T-helper 17 cell (primary cell): ENCODE measurements at places on chromosomes 4 and X.
A peak's percentile ranks its signal among the peaks of the same experiment; 100 is the strongest.

DNA sequence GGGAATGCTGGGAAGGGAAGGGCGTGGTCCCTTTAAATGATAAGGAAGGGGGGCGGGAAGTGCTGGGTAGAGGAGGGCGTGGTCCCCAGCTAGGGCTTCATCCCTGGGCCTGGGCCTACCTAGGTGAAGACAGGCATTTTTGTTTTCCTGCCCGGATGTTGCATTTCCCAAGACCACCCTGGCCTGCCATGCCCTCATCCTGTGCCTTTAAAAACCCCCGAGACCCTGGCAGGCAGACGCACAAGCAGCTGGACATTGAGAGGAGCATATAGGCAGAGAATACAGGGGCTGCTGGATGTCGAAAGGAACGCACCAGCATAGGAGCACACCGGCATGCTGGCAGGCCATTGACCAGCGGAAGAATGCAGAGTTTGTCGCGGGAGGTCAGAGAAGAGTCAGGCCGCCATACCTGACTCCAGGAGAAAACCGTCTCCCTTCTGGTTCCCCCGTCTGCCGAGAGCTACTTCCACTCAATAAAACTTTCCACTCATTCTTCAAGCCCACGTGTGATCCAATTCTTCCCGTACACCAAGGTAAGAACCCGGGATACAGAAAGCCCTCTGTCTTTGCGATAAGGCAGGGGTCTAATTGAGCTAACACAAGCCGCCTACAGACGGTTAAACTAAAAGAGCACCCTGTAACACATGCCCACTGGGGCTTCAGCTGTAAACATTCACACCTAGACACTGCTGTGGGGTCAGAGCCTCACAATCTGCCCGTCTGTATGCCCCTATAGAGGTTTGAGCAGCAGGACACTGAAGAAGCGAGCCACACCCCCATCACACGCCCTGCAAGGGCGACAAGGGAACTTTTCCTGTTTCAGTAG, 2.9 kb upstream of the AGA start:
- no peaks in the 10 kb centered on the region for H3K27me3 ChIP-seq
- H3K4me1 ChIP-seq, result peaks cover 27% of the 10 kb centered on the region
- no peak overlapping the region for H3K27ac ChIP-seq

- peaks cover 4% of the 10 kb centered on the region for H3K27me3 ChIP-seq
- H3K4me1 ChIP-seq, result peaks cover 4% of the 10 kb centered on the region
- H3K27ac ChIP-seq, result no peak overlapping the region
- H3K4me3 ChIP-seq, result no peak overlapping the region
Measured at GRCh38 chr4:6112606-6113290, 87.6 kb downstream of the JAKMIP1 start.

DNA sequence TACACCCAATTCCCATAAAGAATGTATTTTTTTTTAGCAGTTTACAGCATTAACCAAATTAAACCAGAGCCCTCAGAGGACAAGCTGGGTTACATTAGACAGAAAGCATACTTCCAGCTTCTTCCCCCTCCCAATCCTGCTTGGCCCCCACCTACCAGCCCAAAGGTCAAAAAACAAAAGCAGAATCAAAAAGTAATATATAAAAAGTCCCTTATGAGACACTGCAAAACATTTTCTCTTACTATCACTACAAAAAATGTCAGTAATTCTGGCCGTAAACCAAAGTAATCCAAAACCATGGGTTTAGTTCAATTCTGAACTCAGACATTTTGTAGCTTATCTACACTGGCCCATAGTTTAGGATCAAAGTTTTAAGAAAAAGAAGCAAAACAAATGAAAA, 38.0 kb downstream of the APBB2 start:
- H3K27me3 ChIP-seq, result peaks cover 19% of the 10 kb centered on the region

- no peak for DNase-seq
- H3K4me1 ChIP-seq, result peaks cover 4% of the 10 kb centered on the region
- H3K27me3 ChIP-seq, result no peaks in the 10 kb centered on the region
- H3K36me3 ChIP-seq, result peaks cover 11% of the 10 kb centered on the region
Measured at GRCh38 chr4:150315175-150315574, 236.9 kb downstream of the DCLK2 start.

GRCh38 chrX:152899874-152900719, 2.2 kb downstream of the ZNF185 start:
- H3K36me3 ChIP-seq, result no peaks in the 10 kb centered on the region
- H3K4me1 ChIP-seq, result no peaks in the 10 kb centered on the region
- H3K27me3 ChIP-seq, result peaks cover 32% of the 10 kb centered on the region
- DNase-seq, result no peak
- H3K27ac ChIP-seq, result no peak overlapping the region

- no peak overlapping the region for H3K4me3 ChIP-seq
- DNase-seq, result no peak
- no peak overlapping the region for H3K27ac ChIP-seq
- H3K4me1 ChIP-seq, result peaks cover 8% of the 10 kb centered on the region
- peaks cover 4% of the 10 kb centered on the region for H3K36me3 ChIP-seq
Measured at GRCh38 chr4:133152831-133153481, 3.9 kb downstream of the PCDH10 start.

GRCh38 chr4:44760142-44760898, 34.0 kb upstream of the GNPDA2 start:
- peaks cover 43% of the 10 kb centered on the region for H3K27me3 ChIP-seq
- H3K4me3 ChIP-seq, result no peak overlapping the region
- H3K36me3 ChIP-seq, result no peaks in the 10 kb centered on the region
- DNase-seq, result no peak

DNA sequence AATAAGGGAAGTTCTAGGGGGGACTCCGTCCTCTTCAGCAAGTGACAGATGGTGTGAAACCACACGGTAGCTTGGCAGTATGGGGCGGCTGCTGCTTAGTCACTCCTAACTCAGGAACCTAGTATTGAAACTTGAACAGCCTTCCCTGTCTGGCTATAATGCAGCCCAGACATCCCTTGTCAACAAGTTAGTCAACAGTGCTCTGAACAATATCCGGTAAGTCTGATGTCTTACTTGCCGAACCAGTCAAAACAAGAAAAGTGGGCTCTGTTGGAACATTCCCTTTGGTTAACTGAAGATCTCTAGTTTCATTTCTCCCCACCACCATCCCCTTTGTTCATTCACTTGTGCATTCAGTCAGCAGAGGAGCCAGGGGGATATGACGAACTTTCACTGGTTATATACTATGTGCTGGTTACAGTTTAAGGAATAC, 18.7 kb upstream of the CXCL13 start:
- H3K27ac ChIP-seq, result no peak overlapping the region
- peak overlapping the region; percentile 31 for H3K4me3 ChIP-seq
- no peak for DNase-seq
- peaks cover 15% of the 10 kb centered on the region for H3K4me1 ChIP-seq

GRCh38 chr4:575281-576141, 584 bp downstream of the TMEM271 start:
- H3K27ac ChIP-seq, result no peak overlapping the region
- DNase-seq, result no peak
- H3K27me3 ChIP-seq, result peaks cover 68% of the 10 kb centered on the region
- no peaks in the 10 kb centered on the region for H3K36me3 ChIP-seq
- H3K4me1 ChIP-seq, result peaks cover 6% of the 10 kb centered on the region
- no peak overlapping the region for H3K4me3 ChIP-seq

DNA sequence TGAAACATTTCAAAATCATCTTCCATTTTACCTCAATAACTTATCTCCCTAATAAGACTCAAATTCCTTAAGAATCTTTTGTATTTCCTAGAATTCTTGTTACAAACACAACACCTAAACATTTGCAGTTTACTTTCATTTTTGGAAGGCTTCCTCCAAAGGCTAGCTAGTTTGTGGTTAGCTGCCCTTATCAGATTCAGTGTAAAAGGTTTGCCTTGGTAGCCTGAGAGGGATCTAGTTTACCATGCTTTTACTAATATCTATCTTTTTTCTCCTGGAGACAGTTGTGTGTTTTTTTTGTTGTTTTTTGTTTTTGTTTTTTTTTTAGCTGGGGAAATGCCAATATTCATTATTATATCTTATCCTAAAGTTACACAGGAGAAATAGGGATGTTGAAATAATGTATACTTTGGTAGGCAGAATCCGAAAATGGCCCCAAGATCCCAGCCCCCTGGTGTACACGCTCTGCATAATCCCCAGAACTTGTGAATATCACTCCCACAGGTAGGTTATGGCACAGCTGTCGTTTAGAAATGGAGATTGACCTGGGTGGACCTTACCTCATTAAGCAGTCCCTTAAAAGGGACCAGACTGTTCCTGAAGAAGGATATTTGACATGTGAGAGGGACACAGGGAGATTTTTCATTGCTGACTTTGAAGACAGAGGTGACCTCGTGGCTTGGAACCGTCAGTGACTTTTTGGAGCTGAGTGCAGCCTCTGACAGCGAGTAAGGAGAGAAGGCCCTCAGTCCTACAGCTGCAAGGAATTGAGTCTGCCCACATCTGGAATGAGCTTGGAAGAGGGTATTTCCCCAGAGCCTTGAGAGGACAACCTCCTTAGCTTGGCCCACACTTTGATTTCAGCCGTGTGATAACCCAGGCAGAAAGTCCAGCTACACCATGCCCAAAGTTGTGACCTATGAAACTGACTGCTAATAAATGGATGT, 33.4 kb downstream of the SEPTIN11 start:
- DNase-seq, result no peak
- H3K4me1 ChIP-seq, result peaks cover 68% of the 10 kb centered on the region
- H3K36me3 ChIP-seq, result peaks cover 2% of the 10 kb centered on the region
- peak overlapping the region; percentile 51 for H3K27ac ChIP-seq

DNA sequence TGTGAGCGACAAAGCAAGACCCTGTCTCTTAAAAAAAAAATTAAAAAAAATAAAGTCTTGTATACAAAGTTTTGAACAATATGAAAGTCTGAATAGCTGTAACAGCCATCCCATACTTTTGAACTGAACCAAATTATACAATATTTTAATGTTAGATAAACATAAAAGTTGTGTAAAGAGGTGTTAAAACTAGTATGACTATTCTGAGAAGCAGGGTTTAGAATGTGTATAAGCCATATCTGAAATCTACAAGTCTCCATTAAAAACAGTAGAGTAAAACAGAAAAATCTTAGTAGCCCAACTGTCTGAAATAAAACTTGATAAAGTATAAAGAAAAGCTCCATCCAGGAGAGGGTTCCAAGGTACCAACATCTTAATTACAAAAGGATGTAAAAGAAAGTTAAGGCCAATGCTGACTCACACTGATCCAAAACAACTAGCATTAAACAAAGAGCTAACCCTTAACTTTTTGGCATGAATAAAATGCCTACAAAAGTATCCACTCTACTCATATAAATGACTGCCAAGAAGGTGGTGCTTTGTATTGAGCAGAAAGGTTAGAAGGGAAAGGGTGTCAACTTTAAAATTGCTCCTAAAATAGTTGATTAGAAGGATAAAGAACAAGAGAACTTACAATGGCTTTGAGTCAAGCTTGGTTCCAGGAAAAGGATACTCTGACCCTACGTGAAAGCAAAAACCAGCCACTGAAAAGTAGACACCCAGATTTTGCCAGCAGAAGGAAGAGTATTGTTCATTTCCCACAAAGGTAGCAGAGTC, 18.5 kb downstream of the CNOT6L start:
- H3K4me1 ChIP-seq, result peaks cover 54% of the 10 kb centered on the region
- peak overlapping the region; percentile 88 for H3K27ac ChIP-seq
- H3K4me3 ChIP-seq, result peak overlapping the region; percentile 73

GRCh38 chr4:124754681-124755080, 42.1 kb upstream of the ANKRD50 start:
- no peaks in the 10 kb centered on the region for H3K36me3 ChIP-seq
- no peaks in the 10 kb centered on the region for H3K27me3 ChIP-seq
- DNase-seq, result no peak
- H3K4me1 ChIP-seq, result no peaks in the 10 kb centered on the region

GRCh38 chrX:37755025-37755424, 24.8 kb upstream of the CYBB start:
- H3K4me3 ChIP-seq, result no peak overlapping the region
- H3K36me3 ChIP-seq, result no peaks in the 10 kb centered on the region
- peaks cover 11% of the 10 kb centered on the region for H3K4me1 ChIP-seq

DNA sequence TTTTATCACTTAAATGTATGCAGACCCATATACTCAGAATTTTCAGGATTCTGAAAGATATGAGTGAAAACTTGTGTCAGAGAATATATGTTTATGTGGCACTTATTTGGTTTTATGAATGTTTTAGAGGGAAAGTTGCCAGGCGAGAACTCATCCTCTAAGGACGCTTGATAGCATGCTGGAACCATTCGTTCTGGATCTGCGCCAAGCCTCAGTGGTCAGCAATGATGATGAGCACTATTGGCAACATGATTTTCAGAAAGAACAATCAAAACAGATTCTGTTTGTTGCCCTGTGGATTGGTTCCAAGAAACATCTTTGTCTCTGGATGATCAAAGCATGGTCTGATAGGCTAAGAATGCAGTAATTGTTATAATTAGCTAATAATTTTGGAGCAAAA, 32.1 kb upstream of the RAPGEF2 start:
- H3K36me3 ChIP-seq, result no peaks in the 10 kb centered on the region
- H3K4me1 ChIP-seq, result no peaks in the 10 kb centered on the region
- H3K4me3 ChIP-seq, result no peak overlapping the region
- no peaks in the 10 kb centered on the region for H3K27me3 ChIP-seq

GRCh38 chrX:13750204-13750603, 15.7 kb downstream of the OFD1 start:
- no peak for DNase-seq
- peak overlapping the region; percentile 45 for H3K27ac ChIP-seq
- peaks cover 2% of the 10 kb centered on the region for H3K36me3 ChIP-seq
- peaks cover 12% of the 10 kb centered on the region for H3K4me1 ChIP-seq

GRCh38 chrX:108224218-108224617, 132.6 kb downstream of the ATG4A start:
- no peaks in the 10 kb centered on the region for H3K27me3 ChIP-seq
- H3K4me3 ChIP-seq, result no peak overlapping the region
- no peak for DNase-seq
- H3K36me3 ChIP-seq, result no peaks in the 10 kb centered on the region
- H3K27ac ChIP-seq, result no peak overlapping the region
- peaks cover 3% of the 10 kb centered on the region for H3K4me1 ChIP-seq

DNA sequence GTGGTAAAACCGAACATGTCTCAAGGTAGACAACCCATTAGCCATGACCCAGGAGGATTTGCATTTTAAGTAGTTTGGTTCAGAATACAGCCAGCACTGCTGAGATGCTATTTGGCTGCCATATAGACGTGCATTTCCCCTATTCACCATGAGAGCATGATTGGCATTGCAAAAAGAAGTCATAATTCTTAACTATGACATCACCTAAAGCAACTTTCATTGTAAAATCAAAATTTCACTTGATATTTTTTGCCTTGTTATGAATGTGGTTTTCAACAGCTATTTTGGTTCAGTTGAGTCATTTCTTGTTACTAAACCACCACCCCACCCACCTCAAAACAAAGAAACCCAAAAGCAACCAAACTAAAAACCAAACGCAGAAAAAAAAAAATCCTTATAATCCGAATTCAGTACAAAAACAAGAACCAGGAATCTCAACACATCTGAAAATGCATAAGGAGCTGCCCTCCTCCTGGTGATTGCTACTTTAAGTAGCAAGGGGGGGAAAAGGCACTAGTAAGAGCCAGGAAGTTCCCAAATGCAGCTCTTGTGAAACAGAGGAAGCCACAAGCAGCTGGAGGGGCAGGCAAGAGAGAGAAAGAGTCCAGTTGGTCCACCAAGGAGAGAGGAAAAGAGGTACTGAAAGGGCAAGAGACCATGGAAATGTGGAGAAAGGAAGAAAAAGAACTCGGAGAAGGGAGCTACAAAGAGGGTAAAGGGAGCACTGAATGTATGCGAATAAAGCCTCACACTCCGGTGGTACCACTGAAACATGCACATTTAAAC, 3.1 kb downstream of the SLITRK4 start:
- H3K4me3 ChIP-seq, result no peak overlapping the region
- H3K27me3 ChIP-seq, result peaks cover 8% of the 10 kb centered on the region
- H3K36me3 ChIP-seq, result peaks cover 3% of the 10 kb centered on the region
- no peaks in the 10 kb centered on the region for H3K4me1 ChIP-seq
- DNase-seq, result no peak
- no peak overlapping the region for H3K27ac ChIP-seq
